ENCODE measurements at places on chromosomes 5 and 9. TPM values are rescaled to one million over a fixed set of nuclear protein-coding genes. Genes with fewer than 3 reads are reported as not detected.

SH3PXD2B gene
- total RNA-seq = 0.11 TPM

LPAR1 gene
- not detected for total RNA-seq

MLANA gene
- total RNA-seq = not detected

SLC34A3 gene
- not detected for total RNA-seq

TTC23L gene
- not detected for total RNA-seq

OTP gene
- total RNA-seq = not detected

TEX48 gene
- 0.68 TPM for total RNA-seq

CTXN3 gene
- total RNA-seq = not detected

TMED9 gene
- 174 TPM for total RNA-seq

LCN6 gene
- not detected for total RNA-seq

ORM2 gene
- total RNA-seq = not detected

KCNN2 gene
- total RNA-seq = not detected
